Left renal pelvis (tissue), 4 donors: ENCODE measurements at places on chromosomes 3 and 15.

DNA sequence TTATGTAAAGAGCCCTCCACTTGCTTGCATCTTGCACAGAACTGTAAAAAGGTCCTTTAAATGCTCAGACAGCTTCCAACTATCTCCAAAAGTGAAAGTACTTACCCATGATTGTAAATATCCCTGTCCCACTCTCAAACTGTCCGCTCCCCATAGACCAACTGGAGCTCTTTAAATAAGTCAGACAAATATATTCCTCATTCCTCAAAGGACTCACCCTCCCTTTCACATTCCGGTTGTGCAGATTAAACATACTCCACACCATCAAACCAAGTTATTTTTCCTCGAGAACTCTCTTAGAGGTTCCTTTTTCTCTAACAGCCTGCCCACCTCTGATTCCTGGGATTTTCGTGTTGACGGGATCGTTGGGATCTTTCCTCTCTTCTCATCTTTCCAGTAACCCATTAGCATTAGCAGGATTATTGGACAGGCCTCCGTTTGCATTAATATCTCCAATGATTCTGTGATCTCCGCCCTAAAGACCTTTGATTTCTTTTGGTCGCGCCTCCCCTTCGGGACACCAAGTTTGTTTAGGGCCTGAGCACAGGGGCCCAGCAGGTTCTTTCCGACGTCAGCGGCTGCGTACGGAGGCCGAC lies 763 bp downstream of the GOLGB1 start:
- no peak for DNase-seq

DNA sequence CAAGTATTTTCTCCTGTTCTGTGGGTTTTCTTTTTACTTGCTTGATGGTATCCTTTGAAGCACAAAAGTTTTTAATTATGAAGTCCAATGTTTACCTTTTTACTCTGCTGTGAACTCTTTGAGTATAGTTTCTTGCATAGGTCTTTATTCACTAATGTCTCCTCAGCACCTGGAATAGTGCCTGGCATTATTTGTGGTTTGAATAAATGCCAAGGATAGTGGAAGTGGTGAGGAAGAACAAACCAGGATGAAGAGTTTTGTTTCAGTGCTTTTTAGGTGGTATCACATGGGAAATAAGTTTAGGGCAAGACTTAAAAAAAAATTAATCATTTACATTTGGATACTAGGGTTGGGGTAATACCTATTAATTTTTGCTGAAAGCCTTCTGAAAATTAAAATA lies 25.7 kb downstream of the GPD1L start:
- no peak for DNase-seq

GRCh38 chr3:45366290-45366689 lies 22.1 kb upstream of the LARS2 start:
- DNase-seq, result no peak

DNA sequence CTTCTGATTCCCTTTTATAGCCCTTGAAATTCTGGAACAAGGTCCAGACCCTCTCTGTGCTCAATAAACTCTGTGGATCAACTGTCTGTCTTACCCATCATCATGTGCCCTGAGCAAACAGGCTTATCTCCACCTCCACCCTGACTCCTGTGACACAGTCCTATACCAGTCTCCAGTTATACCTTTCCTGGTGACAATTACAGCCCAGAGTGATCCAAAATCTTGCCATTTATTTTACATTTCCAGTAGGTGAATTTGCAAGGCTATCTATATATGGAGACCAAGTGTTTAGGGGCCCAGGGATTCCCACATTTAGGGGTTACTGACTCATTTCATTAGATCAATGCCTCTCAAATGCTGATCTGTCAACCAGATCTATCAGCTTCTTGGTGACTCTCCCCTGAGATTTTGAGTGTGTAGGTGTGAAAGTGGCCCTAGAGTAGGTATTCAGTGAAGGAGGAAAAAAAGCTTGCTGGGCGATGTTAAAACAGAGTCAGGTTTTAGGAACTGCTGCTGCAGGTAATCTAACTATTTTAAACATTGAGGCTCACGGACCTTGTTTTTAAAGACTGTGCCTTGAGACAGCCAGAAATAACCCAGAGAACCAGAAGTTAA lies 229.6 kb upstream of the WNT5A start:
- no peak for DNase-seq

DNA sequence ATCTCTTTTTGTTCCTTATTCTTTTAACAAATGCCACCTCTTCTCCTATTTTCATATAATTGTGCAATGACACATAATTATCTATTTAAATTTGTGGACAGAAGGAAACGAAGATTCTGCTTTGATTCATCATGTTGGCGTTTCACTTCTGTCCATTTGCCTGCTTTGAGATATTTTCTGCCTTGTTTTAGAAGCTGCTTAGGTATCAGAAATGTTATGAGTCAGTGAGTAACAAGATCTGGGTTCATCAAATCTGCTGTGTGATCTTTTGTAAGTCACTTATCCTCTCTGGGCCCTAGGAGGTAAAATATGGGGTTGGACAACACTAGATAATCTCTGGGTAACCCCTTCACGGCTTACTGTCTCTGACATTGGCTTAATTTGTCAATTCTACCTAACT lies 7.3 kb upstream of the MINDY4B start:
- no peak for DNase-seq

GRCh38 chr3:128610451-128611070 lies 40.1 kb downstream of the RPN1 start:
- DNase-seq, result no peak

DNA sequence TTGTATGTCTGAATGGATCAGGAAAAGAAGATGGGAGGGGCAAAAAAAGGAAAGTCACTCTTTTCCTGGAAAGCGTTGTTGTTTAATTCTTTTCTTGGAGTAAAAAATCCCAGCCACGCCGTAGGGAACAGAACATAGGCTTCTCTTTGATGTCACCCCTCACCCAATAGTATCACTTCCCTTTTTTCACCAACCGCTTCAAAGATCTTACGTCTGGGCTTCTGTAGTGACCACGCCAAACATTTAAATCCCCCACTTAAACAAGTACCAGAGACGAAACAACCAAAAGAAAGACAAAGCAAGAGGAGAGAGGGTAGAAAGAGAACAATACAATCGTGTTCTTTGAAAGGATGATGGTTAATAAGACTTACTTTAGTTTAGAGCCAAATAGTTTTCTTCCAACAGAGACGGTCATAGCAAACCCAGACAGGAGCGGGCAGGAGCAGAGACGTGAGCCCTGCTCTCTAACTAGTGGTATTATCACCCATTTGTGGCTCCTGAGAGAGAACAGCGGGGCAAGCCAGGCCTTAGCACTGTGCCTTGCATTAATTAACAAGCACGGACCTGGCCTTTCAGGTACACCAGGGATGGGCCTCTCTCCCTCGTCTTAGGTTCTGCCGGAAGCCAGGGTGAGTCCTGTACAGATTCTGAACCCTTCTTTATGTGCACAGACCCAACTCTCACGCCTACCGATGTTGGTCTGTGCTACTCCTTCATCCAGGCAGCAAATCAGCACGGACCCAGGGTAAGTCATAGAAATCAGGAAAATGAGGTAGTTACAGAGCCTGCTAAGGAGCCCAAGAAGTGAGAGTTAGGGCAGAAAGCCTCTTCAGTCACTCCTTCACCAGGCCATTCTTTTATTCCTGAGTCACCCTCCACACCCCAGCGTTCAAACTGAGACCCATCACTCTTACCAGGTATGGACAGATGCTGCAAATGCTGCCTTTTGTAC lies 28.2 kb upstream of the BCL6 start:
- DNase-seq, result no peak

DNA sequence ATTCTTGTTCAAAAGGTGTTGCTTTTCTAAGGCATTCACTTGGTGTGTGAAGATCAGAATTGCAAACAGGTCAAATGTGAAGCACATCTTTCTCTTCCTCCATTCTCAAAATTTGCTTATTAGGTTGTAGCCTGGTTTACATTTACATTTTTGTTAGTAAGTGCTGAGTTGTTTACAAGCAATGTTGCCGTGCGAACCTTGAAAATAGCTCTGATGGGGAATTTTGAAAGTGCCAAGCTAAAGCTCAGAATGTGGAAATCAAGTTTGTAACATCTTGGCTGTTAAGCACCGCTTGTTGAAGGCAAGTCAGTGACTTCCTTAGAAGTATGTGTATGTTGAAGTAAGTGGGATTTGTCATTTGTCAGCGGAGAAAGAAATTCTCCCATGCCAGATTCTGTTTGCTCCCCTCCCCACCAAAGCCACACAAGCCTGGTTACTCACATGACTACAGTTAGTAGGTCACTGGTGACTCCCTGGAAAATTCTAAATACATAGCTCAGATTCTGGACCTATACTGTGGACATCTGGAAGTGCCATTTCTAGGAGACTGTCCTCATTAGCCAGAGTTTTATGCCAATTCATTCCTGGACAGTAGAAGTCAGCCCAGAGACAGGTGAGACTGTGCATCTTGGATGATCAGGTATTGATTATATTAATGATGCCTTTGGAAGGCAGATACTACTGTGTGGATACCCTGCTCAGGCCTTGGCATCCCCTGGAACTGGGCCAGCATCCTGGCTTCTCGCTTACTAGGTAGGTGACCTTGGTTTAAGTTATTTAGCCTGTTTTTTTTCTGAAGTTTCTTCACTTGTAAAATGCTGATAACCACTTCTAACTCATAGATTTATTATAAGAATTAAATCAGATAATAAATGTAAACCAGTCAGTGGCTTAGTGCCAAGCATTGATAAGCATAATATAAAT lies 390.6 kb upstream of the SEMA6D start:
- no peak for DNase-seq

- no peak for DNase-seq
Observed at GRCh38 chr3:182622241-182622545, 171.1 kb upstream of the ATP11B start.

DNA sequence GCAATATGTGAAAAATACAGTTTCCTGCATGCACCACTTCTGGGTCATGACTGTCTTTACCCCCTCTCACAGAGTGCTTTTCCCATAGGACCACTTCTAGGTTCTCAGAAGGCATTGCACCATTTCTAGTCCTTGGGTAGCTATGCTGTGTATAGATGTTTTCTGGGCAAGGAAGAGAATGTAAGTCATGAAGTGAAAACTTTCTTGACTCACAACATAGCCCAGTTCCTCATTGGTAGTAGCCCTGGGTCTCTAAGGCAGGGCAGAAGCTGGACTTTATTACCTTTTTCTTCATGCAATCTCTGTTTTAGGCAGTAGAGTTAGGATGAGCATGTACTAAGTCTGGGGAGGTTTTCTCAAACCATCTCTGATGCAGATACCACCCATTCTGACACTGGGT lies 203.1 kb downstream of the EPHB1 start:
- DNase-seq, result no peak

- no peak for DNase-seq
Observed at GRCh38 chr3:9951962-9952805, at the start of gene PRRT3. PRRT3 (minus strand) TSS chr3:9952408; CDS start chr3:9950115, 2,293 bp downstream.

DNA sequence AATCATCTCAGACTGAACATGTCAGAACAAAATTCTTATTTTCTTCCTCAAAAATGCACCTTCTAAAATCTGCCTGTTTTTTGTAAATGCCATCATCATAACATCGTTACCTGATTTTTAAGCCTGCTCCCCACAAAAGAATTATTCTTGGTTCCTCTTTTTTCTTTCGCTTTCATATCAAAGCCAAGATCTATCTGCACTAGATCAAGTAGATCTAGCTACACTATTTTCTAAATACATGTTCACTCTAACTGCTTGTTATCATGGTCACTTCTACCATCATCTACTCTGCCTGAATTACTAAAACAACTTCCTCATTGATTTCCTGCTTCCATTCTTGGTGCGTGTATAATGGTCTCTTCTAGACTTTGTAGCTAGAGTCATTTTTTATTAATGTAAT lies 217.7 kb downstream of the ARPP21 start:
- no peak for DNase-seq

- no peak for DNase-seq
Observed at GRCh38 chr3:183822631-183823030, 2.7 kb downstream of the MAP6D1 start.

DNA sequence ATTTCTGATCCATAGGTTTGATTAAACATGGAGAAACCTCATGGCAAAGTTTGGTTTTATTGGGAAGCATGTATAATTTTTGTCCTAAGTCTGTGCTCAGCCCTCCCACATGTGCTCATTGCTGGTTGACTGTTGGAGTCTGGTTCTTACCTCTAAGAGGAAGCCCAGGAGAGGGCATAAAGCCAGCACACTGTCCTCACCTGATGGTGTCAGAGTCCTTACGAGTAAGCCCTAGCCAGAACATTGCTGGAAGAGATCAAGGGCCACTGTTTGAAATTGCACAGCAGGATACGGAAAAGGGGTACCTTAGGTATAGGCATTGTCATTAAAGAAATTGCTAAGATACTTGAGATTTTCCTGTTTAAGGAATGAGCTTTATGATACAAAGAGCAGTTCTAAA lies 21.3 kb downstream of the MLH1 start:
- no peak for DNase-seq

- no peak for DNase-seq
Observed at GRCh38 chr3:30893678-30894325, 659 bp downstream of the GADL1 start.

GRCh38 chr15:73936181-73936580 lies 9.9 kb downstream of the LOXL1 start:
- no peak for DNase-seq

- DNase-seq, result peak; percentile 40
Observed at GRCh38 chr15:70060993-70061305, 36.8 kb downstream of the TLE3 start.

DNA sequence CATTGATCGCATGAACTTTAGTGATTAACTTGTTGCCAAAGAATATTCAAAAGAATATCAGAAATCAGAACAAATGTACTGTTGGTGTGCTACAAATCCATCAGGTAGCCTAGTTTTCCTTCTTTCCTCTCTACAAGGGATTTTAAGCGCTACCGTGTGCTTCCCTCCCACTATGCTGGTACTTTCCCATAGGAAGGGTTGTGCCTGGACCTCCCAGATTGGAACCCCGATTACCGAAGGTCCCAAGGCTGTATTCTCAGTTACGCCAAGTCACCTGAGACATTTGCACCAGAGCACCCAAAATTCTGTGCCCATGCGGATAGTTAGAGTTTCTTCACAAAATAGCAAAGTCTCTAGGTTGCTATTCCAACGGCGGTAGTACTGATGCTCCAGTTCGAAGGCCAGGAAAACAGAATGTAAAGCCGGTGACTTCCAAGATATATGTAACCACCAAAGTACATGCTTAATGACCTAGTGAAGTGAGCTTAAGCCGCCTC lies 23.4 kb upstream of the GATM start:
- no peak for DNase-seq

- DNase-seq, result no peak
Observed at GRCh38 chr3:775178-775880, 317.5 kb upstream of the CNTN6 start.
